Gastroesophageal sphincter (tissue), 4 donors: ENCODE measurements at places on chromosomes 4 and X.

DNA sequence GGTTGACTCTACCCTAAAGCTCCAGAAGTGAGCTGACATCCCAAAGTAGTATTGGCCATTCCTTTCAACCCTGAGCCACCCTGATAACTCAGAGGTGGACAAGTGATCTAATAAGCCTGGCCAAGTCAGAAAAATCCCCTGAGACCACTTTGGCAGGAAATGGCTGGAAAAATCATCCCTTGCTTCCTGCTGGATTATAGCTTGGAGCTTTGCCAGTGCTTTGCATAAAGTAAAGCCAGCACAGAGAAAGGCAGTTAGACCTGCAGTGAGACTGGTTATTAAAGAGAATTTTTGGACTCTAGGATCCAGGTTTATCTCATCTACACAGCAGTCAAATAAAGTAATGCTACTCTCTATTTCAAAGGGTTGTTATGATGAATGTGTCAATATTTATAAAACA is 6.4 kb downstream of the CXCL3 start:
- no peak for ATAC-seq

- ATAC-seq = no peak
Observed at GRCh38 chrX:97405031-97405660, 521.4 kb downstream of the RPA4 start.

DNA sequence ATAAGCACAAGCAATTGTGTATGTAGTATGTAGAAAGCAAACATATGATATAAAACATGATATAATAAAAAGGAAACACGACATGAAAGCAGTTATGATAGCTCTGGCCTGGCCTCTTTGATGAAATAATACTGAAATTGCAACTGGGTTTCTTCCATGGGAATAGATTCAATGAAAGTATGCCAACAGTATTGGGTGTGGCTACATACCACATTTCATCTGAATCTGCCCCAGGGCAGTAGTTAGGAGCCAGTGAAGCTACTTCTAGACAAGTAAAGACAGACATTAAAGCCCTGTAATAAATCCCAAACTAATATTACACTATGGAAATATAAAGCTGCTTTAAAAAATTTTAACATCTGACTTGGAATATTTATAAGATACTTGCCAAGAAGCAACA is 207.3 kb downstream of the FBXW7 start:
- ATAC-seq = no peak

DNA sequence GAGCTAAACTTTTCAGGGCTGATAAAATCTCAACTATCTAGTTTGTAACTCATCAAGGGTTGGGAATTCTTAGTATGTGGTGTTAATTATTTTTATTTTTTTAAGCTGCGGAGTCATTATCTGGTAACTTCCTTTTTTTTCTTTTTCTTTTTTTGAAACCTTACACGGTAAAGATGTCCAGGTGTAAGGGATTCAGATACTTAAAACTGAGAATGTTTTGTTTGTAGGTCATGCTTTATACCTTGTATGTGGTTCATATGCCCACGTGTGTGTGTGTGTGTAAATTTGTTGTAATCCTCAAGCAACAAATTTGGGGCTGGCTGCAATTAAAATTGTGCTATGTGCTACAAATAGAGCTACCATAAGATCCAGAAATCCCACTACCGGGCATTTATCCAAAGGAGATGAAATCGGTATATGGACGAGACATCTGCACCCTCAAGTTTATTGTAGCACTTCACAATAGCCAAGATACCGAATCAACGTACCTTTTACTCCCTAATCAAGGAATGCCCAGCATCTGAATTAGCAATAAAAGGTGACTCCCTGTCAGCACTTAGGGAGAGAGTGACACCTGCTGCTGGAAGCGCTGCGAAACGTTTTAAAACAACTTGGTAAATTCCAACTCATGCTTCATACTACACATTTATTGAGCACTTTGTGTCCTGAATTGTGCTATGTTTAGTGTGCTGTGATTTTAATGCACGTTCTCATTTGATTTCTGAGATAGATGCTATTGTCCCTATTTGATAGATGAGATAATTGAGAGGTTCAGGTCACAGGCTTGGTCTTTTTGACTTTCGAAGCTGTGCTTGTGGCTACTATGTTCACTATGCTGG is 16.1 kb downstream of the MSMO1 start:
- ATAC-seq = no peak

DNA sequence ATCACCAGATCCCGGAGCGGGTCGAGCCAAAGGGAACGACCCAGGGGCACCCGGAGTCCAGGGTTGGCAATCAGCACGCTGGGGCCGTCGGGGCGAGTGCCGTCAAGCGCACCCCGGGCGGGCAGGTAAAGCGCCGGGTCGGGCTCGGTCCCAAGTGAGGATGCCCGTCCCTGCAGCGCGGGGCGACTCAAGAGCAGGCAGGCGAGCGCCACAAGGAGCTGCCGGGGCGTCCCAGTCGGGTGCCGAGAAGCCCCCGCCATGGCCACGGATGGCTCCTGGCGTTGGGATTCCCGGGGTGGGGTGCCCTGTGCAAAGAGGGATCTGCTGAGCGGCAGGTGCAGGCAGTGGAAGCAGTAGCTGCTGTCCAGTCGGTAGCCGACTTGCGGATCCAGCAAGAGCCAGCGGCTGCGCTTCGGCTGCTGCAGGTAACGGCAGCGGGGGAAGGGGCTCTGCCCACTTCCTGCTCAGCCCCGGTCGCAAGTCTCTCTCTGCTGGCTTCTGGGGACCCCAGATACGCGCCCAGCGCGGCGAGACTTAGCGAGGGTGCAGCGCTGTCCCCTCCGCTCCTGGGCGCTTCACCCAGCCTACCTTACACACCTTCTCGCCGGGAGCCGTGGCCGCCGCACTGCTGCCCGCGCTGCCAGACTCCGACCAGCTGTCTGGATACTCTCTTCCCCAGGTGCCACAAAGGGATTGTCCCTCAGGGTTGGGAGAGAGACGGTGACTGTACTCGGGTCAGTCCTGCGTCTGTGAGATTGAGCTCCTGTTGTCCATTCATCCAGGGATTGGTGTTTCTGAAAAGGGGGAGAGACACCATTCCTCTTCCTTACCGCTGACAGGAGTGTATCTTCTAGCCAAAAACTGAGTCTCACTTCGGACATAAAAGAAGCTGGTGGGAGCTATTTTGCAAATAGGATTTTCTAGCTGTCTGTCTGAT is at the start of gene FREM3:
Gene FREM3 (minus strand): TSS at position 260 of the 937 bp plus-strand sequence. CDS start 0 bp downstream, at position 260.
- no peak for ATAC-seq
